ENCODE measurements at places on chromosomes 2 and 18.

- no peak for DNase-seq
Observed at GRCh38 chr2:208358758-208359631, 47.6 kb upstream of the PTH2R start.

DNA sequence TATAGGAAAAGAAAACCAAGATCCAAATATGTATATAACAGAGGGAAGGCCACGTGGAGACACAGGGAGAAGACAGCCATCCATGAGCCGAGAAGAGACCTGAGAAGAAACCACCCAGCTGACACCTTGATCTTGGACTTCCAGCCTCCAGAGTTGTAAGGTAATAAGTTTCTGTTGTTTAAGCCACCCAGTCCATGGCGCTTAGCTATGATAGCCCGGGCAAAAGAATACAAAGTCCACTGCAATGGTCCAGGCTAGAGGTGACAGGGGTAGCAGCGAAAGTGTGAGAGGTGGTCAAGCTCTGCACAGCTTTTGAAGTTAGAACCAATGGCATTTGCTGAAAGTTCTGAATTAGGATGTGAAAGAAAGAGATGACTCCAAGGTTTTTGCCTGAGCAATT, 2.8 kb downstream of the MYOM1 start:
- no peak for DNase-seq

GRCh38 chr2:216700088-216700567, 4.8 kb upstream of the IGFBP5 start:
- DNase-seq = no peak

- DNase-seq = no peak
Observed at GRCh38 chr18:46295416-46295815, 191.2 kb downstream of the HAUS1 start.

DNA sequence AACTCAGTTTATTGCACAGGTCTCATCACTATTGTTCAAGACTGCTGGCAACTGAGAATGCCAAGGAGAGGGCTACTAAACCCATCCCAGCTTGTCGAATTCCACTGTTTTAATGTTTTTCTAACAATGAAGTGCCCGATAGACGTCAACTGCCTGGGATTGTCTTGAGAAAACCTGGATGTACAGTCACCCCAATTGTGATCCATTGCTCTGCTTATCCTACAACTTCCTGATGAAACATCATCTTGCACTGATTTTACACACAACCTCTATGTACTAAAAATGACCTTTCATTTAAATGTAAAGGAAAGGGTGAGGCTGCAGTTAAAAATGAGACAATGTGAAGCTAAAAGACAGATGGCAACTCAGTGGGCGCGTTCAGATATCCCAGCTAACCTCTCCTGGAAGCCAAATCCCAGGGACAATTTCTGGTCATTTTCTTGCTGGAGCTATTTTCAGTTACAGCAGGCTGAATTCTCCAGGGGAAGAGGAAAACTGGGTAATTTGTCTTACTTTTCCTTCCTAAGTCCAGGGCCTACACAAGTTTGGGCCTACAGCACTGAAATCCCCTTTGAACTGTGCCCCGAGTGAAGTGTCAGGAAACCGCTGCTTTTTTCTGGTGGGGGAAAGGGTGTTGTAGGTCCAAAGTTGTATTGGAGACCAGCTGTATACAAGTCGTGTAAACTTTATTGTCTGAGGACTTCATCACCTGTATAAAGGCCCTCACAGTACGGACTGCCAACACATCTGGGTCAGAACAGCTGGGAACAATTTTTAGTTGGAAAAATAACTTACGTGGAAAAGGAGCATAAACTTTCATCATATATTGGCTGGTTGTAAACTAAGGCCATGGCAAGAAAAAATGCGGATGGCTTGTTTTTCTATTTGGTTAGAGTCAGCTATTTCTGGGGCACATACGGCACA, 68.9 kb upstream of the LTBP1 start:
- DNase-seq = no peak

DNA sequence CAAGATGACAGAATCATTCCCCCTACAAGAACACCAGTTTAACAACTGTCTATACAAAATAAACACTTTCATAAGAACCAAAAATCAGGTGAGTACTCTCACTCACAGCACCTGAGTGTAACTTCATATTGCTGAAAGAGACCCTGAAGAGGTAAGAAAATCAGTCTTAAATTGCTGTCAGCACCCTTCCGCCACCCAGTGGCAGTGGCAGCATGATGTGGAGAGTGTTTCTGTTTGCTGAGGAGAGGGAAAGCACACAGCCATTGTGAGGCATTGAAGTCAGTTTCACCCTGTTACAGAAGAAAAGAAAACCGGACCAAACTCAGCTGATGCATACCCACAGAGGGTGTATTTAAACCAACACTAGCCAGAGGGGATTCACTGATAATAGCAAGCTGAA, 1240.8 kb upstream of the CRIM1 start:
- DNase-seq = no peak

GRCh38 chr2:15023221-15023620, 390.7 kb downstream of the LRATD1 start:
- no peak for DNase-seq

GRCh38 chr18:79210002-79210910, 141.1 kb downstream of the ATP9B start:
- no peak for DNase-seq

DNA sequence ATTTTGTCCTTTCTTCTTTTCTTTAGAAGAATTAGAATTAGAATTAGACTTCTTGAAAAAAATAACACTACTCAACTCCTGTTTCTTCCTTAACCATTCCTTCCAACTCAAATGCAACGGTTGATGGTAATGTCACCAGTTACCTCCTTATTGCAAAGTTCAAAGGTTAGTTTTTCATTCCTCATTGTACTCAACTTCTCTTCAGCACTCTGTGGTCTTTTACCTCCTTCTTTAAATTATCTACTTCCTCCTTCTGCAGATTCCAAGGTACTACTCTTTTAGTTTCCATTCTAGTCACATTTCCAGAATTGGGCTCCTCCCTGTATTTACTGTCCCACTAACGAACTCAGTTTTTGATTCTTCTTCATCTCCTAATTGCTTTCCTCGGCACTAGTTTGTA, 700.7 kb downstream of the SATB2 start:
- DNase-seq = no peak

- no peak for DNase-seq
Observed at GRCh38 chr2:31831585-31831984, 179.2 kb downstream of the MEMO1 start.

GRCh38 chr2:229380101-229380625, 109.1 kb upstream of the PID1 start:
- DNase-seq = no peak

DNA sequence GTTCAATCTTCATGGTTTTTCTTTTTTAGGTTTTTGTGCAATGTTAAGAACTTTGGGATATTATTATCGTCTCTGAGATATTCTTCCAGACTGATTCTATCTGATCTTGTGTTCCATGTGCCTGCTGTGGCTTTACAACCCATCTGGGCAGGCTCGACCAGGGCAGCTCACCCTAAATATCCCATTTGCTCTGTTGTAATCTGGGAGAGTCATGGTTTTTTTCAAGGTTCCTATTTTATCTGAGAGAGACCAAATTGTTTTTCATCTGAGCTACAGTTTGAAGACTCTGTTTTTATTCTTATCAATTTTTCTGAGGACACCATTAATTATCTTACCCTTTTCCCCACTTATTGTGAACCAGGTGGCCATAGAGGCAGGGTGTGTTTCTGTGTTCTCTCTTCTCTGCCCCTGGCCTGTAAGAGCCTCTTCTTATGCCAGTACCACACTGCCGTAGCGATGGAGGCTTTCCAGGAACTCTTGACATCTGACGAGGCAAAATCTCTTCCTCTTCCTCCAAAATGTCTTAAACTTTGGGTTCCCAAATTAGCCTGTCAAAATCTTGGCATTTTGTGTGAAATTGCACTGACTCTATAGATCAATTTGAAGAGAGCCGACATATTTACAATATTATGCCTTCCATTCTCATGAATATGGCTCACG, 3.1 kb downstream of the SP140L start:
- DNase-seq = no peak

DNA sequence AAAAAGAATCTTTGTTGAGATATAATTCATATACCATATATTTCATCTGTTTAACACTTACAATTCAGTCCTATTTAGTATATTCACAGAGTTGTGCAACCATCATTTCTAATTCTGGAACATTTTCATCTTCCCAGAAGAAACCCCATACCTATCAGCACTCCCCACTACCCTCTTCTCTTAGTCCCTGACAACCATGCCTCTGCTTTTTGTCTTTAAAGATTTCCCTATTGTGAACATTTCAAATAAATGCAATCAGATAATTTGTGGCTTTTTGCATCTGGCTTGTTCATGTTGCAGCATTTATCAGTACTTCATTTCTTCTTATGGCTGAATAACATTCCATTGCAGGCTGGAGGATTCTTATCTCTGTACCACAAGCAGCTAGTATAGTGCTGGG, 305.9 kb upstream of the MEX3C start:
- DNase-seq = no peak

GRCh38 chr2:191009541-191010374, 4.2 kb downstream of the STAT1 start:
- DNase-seq = no peak

- DNase-seq = no peak
Observed at GRCh38 chr18:13447621-13448334, 229.2 kb downstream of the LDLRAD4 start.

- DNase-seq = no peak
Observed at GRCh38 chr18:49993299-49993698, 180.0 kb upstream of the ACAA2 start.

All from HS-27A (cell line).